Activated T-helper 1 cell treated with anti-CD3 and anti-CD28 coated beads, Interleukin-2, amount 50 U/mL, for 16 hours (primary cell): ENCODE measurements at places on chromosomes 2 and 18.

DNA sequence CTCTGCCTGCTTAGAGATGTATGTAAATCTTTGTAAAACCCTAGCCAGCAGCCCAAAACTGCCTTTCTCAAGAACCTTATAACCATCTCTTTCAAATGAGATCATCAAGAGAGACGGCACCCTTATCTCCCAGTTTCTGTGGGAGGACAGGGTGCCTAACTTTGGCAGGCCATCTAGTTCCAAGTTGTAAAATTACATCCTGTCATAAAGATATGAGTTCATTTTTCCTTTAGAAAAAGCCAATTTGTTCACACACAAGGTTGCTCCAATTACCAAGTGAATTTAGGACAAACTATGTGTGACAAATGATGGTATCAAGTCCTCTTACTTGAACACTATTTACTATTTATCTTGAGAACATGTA lies 65.3 kb downstream of the MEMO1 start:
- DNase-seq, result no peak

- no peak for DNase-seq
These were observed 52.9 kb downstream of the REL start for GRCh38 chr2:60934165-60934722.

DNA sequence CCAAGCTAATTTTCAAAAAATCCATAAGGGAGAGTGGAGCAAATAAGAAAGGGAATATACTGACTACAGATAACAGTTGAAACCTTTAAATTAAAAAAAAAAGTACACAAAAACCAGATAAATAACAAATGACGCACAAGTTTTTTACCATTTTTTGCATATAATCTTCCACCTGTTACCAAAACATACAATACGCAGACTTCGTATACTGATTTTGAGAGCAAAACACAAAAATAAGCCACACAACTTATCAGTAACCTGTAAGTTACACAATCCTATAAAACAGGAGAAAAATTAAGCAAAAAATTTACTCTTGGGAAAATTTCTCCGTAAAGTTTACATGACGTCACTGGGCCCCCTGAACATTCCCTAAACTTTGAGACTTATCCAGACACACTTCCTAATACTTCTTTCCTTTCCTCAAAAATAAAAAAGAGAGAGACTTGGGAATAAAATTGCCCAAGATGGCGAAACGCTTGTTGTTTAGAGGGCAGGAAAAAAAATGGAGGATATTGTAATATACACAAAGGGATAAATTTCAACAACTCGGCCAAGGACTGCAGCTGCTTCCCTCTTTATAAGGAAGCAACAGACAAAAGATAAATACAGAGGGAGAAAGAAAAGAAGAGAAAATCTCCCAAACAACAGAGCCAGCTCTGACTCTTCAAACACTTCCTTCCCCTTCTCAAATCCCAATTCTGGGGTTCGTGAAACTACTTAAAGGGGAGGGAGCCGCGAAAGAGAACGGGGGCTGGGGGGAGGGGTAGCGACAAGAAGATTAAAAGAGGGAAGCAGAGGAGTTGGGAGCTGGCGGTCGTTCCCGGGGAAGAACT lies 1.6 kb downstream of the BAZ2B start:
- no peak for DNase-seq

- no peak for DNase-seq
These were observed 119.2 kb downstream of the MYCN start for GRCh38 chr2:16059393-16060016.

DNA sequence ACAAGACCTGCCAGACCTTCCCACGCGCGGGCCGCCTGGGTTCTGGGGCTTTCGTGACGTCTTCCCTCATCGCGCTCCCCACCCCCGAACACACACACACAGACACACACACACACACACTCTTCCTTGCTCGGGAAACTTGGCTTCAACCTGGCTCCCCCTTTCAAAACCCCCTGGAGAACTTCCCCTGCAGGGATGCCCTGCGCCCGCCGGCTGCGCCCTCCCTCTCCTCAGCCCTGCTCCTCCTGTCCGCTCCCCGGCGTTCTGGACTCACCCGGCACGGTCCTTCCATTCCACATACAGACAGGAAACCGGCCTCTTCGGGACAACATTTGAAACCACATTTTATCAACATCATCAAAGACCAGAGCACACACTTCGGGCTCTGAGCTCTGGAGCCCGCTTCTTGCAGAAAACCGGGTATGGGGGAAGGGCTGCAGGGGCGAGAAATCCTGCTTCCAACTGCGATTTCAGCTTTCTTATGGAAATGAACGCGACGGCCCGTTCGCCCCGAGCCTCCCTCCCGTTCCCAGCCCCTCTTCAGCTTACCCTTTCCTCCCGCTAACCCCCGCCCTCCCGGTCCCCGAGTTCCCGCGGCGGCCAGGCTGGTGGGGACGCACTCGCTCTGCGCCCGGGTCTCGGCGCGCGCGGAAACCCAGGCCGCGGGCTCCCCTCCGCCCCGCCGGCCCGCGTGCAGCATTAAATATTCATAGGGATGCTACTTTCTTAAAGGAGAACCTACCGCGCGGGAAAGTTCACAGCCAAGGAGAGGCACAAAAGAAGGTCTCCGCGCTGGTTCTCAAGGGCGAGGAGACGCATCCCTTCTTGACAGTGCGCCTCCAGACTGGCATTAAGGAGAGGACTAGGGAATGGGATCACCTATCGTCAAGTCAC lies 18.3 kb downstream of the POU3F3 start:
- no peak for DNase-seq

DNA sequence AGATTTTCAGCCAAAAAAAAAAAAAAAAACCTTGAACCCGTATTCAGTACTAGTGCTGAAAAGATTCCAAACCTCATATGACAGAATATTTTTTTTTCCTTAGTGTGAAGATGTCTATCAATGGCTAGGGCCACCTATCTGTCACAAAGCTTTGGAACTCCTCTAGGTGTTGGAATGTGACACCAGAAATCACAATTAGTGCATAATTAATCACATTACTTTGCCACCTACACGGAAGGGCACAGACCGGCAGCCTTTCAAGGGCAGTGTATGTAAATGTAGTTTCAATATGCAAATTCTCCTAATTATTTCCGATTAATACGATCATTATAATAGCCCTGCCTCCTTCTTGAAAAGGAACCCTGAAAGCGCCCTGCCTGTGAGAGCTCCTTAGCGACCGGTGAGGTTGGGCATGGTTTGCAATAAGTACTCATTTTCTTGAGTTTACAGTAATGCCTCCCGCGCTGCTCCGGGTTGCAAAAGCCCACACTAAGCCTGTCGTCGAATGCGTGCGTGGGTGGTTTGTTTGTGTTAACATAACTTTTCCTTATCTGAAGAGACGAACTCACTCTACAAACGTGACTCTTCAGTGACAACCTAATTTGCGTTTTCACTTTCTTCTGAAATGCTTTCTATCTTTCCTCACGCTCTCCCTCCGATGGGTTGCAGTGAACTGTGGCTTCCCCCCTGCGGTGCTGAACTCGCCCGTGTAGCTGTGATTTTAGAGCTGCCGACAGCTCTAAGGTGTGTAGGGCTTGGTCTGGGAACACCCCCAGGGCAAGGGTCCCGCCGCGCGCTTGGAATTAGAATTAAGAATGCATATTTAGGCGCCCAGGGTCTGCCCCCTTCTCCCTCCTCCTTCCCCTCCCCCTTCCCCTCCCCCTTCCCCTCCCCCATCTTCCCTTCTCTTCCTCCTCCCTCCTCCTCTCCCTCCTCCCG lies 765 bp upstream of the ID2 start:
- no peak for DNase-seq

DNA sequence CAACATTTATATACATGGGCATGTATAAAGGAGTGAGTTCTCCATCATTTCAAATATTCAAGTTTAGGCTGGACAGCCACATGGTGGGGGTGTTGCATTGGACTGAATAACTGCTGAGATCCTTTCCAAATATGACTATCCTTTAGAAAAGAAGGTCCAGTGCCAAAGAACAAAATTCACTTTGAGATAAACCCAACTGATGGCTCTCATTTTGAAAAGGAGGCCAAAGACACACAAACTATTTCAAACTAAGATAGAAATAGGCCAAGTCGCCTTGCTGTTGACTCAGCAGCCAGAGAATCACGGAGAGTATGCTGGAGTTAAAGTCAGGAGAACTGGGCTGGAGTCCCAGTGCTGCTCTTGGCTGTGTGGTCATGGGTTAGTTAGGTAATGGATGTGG lies 204.5 kb upstream of the LRATD1 start:
- no peak for DNase-seq

DNA sequence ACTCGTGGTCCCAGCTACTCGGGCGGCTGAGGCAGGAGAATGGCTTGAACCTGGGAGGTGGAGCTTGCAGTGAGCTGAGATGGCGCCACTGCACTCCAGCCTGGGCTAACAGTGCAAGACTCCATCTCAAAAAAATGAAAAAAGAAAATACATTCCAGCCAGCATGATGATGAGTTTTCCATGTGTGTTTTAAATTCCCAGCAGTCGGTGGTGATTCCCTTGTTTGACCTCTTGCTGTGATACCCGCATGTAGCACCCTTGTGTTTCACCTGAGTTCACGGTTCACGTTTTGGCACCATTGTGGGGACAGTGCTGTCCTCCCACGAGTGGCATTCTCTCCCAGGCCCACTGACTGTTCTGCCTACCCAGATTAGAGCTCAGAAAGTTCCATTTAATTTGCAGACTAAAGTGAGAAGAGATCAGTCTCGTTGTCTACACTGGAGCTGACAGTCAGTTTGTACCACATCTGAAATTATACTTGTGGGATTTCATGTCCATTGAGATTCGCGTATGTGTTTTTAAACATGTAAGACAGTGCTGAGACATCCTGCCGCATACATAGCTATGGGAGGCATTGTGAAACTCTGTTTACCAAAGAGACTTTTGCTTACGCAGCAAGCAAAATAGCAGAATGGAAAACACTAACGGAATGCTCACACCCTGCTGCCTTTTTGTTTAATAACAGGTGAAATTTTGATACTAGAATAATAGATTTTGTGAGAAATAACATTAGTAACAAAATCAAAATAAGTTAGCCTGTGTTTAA lies 157.1 kb downstream of the GBX2 start:
- DNase-seq, result no peak

DNA sequence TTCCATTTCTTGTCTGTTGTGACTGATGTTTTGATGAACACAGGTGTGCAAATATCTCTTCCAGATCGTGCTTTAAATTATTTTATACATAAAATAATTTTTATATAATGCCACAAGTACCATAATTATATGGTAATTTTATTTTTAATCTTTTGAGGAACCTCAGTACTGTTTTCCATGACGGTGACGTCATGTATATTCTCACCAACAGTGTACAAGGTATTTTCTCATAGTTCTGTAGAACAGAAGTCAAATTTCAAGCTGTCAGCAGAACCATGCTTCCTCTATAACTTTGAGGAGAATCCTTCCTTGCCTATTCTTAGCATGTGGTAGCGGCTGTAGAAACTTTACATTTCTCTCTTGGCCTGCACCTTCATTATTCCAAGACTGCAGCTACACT lies 349.4 kb upstream of the GYPC start:
- DNase-seq, result no peak

GRCh38 chr2:43043553-43043870 lies 182.9 kb downstream of the ZFP36L2 start:
- DNase-seq, result no peak

- no peak for DNase-seq
These were observed 31.0 kb upstream of the CYBRD1 start for GRCh38 chr2:171491292-171491691.

- DNase-seq, result no peak
These were observed 23.3 kb downstream of the CLASP1 start for GRCh38 chr2:121625953-121626352.

GRCh38 chr18:50687491-50687890 lies 127.6 kb downstream of the MAPK4 start:
- no peak for DNase-seq

GRCh38 chr2:112310906-112311305 lies 35.5 kb downstream of the ZC3H6 start:
- DNase-seq, result no peak
